ENCODE measurements at places on chromosomes 3 and 15.
A peak's percentile ranks its signal among the peaks of the same experiment; 100 is the strongest.

GRCh38 chr3:98695796-98696195 lies 67.3 kb upstream of the ST3GAL6 start:
- no peak for DNase-seq

- no peak for DNase-seq
Measured at GRCh38 chr3:125151916-125152315, 60.6 kb downstream of the SLC12A8 start.

DNA sequence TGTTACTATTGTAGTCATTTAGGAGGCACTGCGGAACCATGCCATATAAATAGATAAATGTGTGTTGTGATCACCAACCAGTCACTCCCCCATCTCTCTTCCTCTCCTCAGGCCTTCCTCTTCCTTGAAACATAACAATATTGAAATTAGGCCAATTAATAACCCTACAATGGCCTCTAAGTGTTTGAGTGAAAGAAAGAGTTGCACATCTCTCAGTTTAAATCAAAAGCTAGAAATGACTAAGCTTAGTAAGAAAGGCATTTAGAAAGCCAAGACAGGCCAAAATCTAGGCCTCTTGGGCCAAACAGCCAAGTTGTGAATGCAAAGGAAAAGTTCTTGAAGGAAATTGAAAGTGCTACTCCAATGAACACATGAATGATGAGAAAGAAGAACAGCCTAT lies 8.1 kb upstream of the DNASE1L3 start:
- no peak for DNase-seq

- DNase-seq: no peak
Measured at GRCh38 chr3:196280689-196281440, 6.7 kb downstream of the PCYT1A start.

DNA sequence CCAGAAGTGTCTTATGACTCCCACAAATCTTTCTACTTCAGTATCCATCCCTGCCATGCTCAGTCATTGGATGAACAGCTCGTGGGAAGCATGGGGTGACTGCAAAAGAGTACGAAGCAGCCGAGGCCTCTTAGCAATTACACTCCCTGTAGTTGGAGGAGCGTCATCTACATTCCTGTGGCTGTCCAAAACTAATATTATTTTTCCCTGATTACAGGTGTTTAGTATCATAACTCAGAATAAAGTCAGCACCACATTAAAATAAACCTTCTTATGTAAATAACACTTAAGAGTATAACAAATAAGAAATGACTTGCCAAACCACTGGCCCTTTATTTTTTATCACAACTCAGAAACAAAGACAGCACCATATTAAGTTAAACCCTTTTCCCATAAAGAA lies 141.5 kb downstream of the PLOD2 start:
- DNase-seq: no peak

DNA sequence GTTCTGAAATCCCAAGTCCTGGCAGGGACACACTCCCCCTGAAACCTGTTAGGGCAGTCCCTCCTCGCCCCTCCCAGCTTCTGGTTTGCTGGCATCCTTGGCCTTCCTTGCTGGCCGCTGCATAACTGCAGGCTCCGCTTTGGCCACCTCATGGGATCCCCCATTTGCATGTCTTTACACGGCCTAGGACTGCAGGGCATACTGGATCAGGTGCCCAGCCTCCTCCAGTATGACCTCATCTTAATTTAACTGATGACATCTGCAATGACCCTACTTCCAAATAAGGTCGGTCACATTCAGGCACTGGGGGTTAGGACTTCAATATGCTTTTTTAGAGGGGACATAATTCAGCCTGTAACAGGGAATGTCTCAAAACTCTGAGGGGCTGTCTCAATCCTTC lies 173.3 kb downstream of the RAB11A start:
- no peak for DNase-seq

- DNase-seq: peak; percentile 23
Measured at GRCh38 chr15:33007303-33007855, 187.1 kb downstream of the FMN1 start.

GRCh38 chr3:169430707-169431404 lies 232.7 kb downstream of the MECOM start:
- peak; percentile 76 for DNase-seq

GRCh38 chr3:119870512-119870911 lies 88.6 kb downstream of the NR1I2 start:
- no peak for DNase-seq

GRCh38 chr3:193872265-193872753 lies 263.6 kb upstream of the HES1 start:
- DNase-seq: no peak

DNA sequence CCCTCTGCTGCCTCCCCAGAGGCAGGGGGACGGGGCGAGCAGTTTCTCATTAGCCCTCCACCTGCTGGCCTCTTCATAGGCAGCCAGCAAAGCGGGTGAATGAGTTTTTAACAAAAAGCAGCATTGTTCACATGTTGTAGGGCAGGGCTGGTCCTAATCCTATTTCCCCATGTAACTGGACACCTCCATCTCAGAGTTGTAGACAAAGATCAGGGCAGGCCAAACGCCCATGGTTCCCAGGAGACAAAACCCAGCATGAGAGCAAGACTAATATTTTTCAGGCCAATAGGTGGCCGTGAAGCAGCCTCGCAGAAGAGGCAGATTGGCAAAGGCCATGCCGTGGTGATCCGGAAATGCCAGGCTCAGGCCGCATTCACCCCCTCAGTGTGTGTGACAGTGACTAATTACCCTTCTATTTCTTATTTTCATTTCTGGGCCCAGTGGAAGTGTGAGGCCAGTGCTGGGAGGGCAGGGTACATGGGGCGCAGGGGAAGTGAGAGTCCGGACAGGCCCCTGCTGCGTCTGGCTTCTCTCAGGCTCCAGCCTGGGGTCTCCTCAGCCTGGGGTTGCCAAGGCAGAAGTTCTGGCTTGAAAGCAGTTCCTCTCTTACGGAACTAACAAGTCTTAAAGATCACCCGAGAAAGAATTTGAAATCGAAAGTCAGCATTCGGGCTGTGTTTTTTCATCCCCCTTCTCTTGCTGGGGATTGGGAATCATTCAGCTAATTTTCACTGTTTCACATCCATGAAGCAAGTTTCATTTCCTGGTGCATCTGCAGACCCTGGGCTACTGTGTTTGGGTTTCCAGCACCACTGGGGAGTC lies 64.8 kb downstream of the BOC start:
- DNase-seq: peak; percentile 77

Measured in common myeloid progenitor, CD34-positive (primary cell).